ENCODE measurements at places on chromosomes 6 and 20. TPM values are rescaled to one million over a fixed set of nuclear protein-coding genes. Genes with fewer than 3 reads are reported as not detected.

GRCh38 chr6:15915508-15916178 is 213.2 kb upstream of the MYLIP start:
- peak; percentile 84 for DNase-seq

DNA sequence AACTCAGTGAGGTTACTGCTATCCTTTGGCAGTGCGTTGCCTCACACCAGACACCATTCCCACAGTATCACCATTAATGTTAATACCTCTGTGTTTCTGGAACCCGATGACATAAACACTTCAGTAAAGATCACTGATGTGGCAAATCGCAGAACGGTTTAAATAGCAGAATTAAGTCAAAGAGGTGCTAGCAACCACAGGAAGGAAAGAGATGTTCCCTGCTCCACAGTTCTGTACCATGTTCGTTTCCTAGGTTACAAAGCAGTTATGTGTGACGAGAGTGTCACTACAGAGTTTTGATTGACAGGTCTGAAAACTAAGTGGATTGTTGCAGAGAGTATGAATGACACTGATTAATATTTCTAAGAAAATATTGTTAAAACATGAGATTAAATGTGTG is 272.3 kb downstream of the KHDRBS2 start:
- no peak for DNase-seq

GRCh38 chr6:138226700-138227315 is 8.5 kb upstream of the PBOV1 start:
- DNase-seq: no peak

- DNase-seq: no peak
Observed at GRCh38 chr6:135922174-135922573, 70.7 kb downstream of the PDE7B start.

GRCh38 chr6:40774932-40775331 is 187.8 kb upstream of the LRFN2 start:
- DNase-seq: no peak

DNA sequence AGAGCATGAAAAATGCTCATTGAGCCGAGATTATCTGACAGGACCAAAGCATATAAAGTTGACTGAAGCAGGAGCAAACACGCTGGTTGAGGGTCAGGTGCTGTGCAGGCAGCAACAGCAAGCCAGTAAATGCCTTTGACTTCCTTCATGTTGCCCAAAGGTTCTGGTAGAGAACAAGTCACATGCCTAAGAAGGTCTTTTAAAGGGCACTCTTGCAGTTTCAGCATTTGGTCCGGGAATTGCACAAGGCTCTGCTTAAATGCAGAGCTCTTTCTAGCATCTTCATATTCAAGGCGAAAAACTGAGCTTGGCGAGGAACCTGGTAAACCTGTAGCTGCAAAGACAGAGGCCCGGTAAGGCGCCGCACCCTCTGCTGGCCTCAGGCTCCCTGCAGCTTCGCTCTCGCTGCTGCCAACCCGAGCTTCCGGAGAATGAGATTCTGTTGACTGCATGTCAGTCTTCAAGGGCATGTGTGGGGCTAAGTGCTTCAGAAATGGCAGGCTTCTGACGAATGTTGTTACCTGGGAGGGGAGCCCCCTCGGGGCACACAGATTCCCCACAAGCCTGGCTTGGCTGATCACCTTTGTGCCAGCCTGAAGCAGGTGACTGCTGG is 205.2 kb downstream of the KIF16B start:
- no peak for DNase-seq

DNA sequence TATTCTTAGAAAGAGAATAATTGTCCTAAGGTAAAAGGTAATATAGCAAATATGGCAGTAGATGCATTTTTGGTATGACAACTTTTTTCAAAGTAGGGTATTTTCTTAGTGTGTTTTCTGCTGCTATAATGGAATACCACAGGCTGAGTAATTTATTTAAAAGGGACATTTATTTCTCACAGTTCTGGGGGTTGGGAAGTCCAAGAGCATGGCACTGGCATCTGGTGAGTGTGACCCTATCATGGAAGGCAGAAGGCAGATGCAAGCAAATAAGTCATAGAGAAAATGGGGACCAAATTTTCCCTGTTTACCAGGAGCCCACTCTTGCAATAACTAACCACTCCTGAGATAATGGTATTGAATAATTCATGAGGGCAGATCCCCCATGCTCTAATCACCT is 922.5 kb upstream of the MAN1A1 start:
- no peak for DNase-seq

The SNAI1 gene
- polyA plus RNA-seq: 6.4 TPM

The C6orf58 gene
- polyA plus RNA-seq: not detected

The LGSN gene
- not detected for polyA plus RNA-seq

The KIAA1755 gene
- 0.12 TPM for polyA plus RNA-seq

The TPMT gene
- 35.9 TPM for polyA plus RNA-seq

Measured in K562 (cell line).